Epithelial cell of proximal tubule (primary cell): ENCODE measurements at places on chromosomes 7 and 10.

DNA sequence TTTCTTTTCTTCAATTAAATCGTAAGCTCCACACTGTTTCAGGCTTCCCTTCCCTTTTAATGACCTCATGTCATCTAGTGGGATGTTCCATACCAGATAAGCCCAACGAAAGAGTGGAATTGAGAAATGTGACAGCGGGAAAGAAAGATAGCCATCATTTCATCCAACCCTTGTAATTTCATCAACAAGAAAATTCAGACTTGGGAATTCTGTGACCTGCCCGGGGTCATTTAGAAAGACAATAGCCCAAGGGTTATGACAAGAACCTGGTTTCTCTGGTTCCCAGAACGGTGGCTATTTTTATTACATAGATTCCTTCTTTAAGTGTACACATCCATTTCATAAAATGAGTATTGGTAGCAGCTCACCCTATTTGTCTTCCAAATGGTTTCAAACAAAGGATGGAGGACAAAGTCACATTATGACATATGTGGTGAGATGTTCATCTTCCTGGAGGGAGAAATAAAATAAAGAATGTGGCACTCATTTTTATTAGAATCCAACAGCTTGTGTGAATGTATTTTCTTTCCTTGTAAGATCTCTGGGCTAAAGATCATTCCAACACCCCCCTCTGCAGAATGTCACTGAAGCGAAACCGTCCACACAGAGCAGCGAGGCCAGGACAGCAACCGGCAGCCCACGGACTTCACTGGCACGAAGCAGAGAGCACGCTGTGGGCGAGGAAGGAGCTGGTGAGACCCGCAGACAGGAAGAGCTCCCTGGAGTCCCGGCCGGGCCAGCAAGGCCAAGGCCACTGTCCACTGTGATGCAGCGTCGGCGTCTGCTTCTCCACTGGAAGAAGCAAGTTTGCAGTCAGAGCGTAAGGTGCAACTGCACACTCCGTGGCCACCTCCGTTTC lies 199.9 kb downstream of the KLF6 start:
- no peak for DNase-seq

DNA sequence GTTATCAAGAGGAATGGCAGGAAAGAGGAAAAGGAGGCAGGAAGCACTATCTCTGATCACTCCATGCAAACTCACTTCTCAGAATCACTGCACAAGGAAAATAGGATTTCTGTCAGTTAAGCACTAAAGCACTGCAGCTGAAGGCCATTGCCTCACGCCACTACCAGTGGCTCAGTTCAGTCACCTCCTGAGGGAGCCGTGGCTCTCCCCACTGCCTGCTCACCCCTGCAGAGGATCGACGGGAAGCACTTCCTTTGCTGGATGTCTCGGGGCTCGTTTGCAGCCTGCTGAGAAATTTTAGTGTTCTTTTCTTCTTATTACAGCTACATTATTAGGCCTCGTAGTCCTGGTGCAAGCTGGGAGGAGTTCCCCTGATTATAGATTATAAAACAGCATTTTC lies 90.1 kb upstream of the ADCY1 start:
- DNase-seq: no peak

GRCh38 chr10:50260791-50261281 lies 9.5 kb upstream of the ASAH2 start:
- DNase-seq: peak; percentile 6

GRCh38 chr10:76388321-76389023 lies 957.0 kb downstream of the LRMDA start:
- no peak for DNase-seq

DNA sequence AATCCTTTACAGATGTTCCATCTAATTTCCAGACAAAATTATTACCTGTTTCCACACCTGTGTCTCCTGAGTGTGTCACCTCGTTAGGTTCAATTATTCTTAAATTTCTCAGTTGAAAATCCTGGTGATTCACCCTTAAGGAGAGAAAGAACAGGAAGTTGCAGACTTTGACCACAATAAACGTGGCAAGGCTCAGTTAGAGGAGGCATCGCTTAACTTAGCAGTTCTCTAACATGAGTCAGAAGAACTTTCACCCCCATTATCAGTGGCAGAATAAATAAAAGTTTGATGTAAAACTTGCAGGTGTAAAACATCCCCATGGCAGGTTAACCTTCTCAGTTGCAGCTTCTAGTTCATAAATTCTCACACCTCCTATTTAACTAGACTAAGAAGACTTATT lies 8.3 kb downstream of the XPNPEP1 start:
- DNase-seq: peak; percentile 83

GRCh38 chr7:76512941-76513816 lies 2.8 kb downstream of the UPK3B start:
- DNase-seq: no peak

GRCh38 chr10:118042827-118043242 lies 3.9 kb downstream of the RAB11FIP2 start:
- DNase-seq: no peak

- no peak for DNase-seq
Measured at GRCh38 chr10:122485670-122486069, 24.3 kb downstream of the HTRA1 start.

- no peak for DNase-seq
Measured at GRCh38 chr10:86017841-86018734, 348.5 kb downstream of the GRID1 start.

- DNase-seq: no peak
Measured at GRCh38 chr7:46349490-46349889, 428.4 kb upstream of the IGFBP3 start.

DNA sequence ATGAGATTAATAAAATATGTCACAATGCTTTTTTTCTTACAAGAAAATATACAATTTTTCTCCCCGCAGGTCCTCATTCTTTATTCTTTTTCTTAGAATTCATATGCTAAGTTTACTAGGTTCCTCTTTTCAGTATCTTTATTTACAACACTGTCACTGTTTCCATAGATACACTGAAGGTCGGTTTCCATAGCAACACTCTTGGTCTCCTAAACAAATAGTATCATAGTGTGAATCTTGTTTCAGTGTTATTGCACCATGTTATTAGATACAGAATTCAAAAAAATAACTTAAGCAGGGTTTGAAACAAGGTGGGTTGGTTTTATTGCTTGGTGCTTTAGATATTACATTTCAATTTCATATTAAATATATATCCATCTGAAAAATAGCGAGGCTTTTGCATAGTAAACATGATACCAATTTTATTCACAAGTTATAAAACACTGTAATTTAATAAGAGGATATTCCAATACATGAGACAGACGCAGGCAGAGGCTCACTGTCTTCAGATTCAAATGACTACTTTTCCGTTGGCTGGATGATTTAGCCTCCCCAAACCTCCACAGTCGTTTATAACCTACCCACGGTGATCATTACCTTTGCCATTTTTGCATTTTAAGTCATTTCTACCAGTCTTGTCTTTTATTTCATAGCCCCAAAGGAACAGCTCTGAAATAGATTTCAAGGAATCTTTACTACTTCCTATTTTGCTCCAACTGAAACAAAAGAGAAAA lies 88.9 kb upstream of the KLF6 start:
- no peak for DNase-seq

GRCh38 chr7:140476698-140477261 lies 2.5 kb downstream of the MKRN1 start:
- DNase-seq: no peak

GRCh38 chr10:19431622-19432351 lies 383.2 kb downstream of the MALRD1 start:
- no peak for DNase-seq
